ENCODE measurements at places on chromosomes 11 and 22.

GRCh38 chr22:27499121-27499520, 302.4 kb downstream of the MN1 start:
- DNase-seq = no peak

DNA sequence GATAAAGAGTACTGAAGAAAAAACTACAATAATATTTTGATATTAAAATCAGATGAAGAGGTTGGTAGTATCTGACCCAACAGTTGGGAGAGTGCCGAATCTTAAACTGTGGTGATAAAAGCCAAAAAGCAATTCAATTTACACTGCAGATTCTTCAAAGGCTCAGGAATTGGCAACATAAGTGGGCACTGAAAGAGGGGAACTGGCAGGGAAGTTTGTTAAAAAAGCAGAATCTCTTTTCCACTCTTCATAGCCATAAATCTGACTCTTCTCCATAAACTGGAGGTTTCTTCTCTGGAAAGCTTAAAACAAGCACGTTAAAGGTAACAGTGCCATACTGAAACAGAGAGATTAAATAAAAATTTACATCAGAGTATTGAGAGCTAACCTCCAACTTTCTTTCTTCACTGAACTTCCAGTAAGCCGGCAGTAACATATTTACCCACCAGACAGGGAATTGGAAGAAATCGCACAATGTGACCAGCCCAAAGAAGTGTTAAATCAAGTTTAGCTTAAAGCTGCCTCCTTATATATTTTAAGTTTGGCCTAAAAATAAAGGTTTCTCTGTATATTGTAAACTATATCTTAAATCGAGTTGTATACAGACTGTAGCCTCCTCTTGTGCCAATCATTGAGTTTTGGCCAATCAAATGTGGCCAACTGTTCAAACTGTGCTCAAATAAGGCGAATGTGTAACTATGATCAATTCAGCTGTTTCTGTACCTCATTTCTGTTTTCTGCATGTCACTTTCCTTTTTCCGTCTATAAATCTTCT, 358.3 kb downstream of the NXPE2 start:
- no peak for DNase-seq

GRCh38 chr11:18203723-18204122, 31.1 kb downstream of the MRGPRX4 start:
- DNase-seq = no peak

DNA sequence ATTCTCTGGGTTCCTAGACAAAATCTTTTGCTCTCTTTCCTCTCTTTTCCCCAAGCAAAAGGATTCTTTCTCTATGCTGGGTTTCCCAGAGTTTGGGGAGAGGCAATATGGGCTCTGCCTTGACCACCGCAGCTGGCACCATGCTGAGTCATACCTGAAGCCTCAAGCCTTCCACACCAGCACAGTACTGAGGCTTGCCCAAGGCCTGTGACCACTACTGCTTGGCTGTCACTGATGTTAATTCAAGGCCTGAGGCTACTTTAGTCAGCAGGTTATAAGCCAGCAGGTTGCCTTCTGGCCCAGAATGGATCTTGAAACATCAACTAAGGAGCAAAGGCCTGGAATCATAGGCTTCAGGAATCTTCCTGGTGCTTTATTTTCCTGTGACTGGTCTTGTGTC, 185.3 kb downstream of the DYNC2H1 start:
- DNase-seq = no peak

- DNase-seq = no peak
Observed at GRCh38 chr22:38935023-38935422, 22.4 kb upstream of the APOBEC3A start.

DNA sequence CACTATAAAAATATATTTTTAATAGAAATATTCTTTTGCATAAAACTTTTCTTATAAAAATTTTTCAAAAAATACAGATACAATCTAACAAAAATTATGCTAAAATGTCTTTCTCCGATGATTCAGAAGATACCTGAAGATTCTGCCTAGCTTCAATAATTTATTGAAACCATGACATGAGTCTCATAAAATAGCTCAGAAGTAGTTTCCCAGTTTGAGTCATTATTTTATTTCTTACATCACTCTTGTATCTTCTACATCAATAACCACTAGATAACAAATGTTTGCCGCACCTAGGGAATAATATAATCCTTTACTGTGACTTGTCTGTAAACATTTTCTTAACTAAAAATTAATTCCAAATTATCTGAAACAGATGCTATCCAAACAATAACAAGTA, 158.6 kb downstream of the FCHSD2 start:
- DNase-seq = no peak

DNA sequence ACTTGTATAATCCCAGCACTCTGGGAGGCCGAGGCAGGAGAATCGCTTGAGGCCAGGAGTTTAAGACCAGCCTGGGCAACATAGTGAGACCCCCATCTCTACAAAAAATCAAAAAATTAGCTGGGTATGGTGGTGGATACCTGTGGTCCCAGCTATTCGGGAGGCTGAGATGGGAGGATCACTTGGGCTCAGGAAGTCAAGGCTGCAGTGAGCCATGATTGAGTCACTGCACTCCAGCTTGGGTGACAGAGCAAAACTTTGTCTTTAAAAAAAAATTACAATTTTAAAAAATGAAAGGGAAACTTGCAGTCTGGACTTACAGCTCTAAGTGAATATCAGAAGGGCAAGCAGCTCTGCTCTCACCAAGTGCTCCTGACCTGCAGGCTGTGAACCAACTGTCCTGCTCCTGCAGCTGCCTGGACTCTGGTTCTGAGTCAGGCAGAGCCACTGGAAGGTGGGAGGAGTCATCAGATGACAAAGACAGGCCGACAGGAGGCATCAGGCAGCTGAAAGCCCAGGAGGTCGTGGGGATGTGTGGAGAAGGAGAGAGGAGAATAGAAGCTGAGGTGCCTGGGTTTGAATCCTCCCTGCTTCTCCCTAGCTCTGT, 9.6 kb downstream of the SMTNL1 start:
- no peak for DNase-seq

- no peak for DNase-seq
Observed at GRCh38 chr11:65810046-65810868, 23.4 kb downstream of the OVOL1 start.

DNA sequence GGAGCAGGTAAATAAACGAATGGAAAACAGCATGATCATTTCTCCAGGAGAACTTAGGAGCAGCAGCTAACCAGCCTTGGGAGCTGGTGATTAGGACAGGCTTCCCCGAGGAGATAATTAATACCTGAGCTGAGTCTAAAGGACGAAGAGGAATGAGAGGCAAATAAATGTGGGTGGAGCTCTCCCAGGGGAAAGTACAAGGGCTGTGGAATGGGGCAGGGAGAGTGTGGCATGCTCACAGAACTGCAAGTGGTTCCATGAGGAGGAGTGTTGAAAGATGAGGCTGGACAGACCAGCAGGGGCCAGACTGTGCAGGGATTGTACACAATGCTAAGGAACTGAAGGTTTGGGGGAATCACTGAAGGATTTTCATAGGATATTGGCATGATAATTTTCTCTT, 14.2 kb upstream of the TLCD5 start:
- no peak for DNase-seq

- no peak for DNase-seq
Observed at GRCh38 chr22:36881504-36882245, 20.9 kb downstream of the NCF4 start.

GRCh38 chr11:92393218-92393617, 168.6 kb downstream of the FAT3 start:
- no peak for DNase-seq

- DNase-seq = no peak
Observed at GRCh38 chr22:37514526-37515051, 4.6 kb downstream of the CARD10 start.

- DNase-seq = no peak
Observed at GRCh38 chr11:130189492-130190210, 30.1 kb downstream of the ST14 start.

- DNase-seq = no peak
Observed at GRCh38 chr11:19398772-19399527, 158.2 kb upstream of the E2F8 start.

DNA sequence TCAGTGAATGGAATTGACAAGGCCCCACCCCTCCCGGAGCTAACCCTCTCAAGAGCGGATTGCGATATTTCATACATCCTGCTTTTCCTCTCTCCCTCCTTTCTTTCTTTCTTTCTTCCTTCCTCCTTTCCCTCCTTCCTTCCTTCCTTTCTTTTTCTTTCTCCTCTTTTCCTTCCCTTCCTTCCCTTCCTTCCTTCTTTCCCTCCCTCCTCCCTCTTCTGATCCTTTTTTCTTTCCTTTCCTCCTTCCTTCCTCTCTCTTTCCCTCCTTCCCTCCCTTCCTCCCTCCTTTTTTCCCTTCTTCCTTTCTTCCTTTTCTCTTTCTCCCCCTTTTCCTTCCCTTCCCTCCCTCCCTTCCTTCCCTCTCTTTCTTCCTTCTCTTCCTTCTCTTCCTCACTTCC, 15.0 kb upstream of the MN1 start:
- no peak for DNase-seq

GRCh38 chr11:17012712-17013547, 1.3 kb downstream of the PLEKHA7 start:
- DNase-seq = no peak

- DNase-seq = no peak
Observed at GRCh38 chr22:21043860-21044535, 1.7 kb upstream of the LRRC74B start.
